Stimulated activated CD4-positive, alpha-beta T cell treated with anti-CD3 and anti-CD28 coated beads, Interleukin-2, amount 100 ng/mL, for 24 hours (primary cell): ENCODE measurements at places on chromosomes 16 and 17.

- DNase-seq: peak; percentile 50
Observed at GRCh38 chr16:30786936-30787612, at the start of gene ZNF629. Gene ZNF629, minus strand, starts transcription at chr16:30787205. Its CDS starts 2,723 bp downstream, at chr16:30784482.

- DNase-seq: no peak
Observed at GRCh38 chr16:82917886-82918595, 291.3 kb downstream of the CDH13 start.

GRCh38 chr17:40355123-40355803, 9.3 kb downstream of the GJD3 start:
- DNase-seq: peak; percentile 88

DNA sequence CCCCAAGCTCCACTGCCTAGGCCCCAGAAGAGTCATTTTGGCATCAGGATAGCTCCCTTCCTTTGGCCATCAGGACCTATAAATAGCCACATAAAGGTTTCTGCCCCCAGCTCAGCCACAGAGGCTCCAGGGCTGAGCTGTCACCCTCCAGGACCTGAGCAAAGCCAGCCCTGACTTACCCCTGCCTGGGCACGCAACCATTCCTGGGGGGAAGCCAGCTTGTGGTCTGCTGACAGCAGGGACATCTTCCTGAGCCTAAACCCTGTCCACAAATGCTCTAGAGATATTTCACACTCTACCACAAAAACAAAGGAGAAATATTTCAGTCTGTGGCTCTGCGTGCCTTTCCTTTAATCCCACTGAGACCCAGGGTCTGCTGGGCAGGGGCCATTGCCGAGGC, 123.7 kb upstream of the CCL2 start:
- DNase-seq: no peak

DNA sequence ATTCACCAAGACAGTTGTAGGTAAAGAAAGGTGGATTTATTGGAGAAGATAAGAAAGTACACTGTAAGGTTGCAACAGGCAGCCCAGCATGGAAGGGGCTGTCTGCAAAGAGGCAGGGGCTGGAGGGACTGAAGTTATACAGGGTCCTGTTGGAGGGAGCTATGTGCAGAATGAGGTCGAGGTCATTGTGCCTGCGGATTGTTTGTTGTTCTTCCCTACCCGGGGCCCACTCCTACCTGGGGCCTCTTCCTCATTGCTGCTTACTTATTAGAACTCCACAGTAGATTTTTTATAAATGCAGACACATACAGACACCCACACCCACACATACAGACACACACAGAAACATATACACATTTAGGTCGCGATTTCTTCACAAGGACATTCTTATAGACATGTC, 466.2 kb downstream of the MAF start:
- no peak for DNase-seq

GRCh38 chr17:51850201-51850600, 308.3 kb downstream of the CA10 start:
- no peak for DNase-seq

- no peak for DNase-seq
Observed at GRCh38 chr17:17416007-17416399, 60.8 kb upstream of the MED9 start.

DNA sequence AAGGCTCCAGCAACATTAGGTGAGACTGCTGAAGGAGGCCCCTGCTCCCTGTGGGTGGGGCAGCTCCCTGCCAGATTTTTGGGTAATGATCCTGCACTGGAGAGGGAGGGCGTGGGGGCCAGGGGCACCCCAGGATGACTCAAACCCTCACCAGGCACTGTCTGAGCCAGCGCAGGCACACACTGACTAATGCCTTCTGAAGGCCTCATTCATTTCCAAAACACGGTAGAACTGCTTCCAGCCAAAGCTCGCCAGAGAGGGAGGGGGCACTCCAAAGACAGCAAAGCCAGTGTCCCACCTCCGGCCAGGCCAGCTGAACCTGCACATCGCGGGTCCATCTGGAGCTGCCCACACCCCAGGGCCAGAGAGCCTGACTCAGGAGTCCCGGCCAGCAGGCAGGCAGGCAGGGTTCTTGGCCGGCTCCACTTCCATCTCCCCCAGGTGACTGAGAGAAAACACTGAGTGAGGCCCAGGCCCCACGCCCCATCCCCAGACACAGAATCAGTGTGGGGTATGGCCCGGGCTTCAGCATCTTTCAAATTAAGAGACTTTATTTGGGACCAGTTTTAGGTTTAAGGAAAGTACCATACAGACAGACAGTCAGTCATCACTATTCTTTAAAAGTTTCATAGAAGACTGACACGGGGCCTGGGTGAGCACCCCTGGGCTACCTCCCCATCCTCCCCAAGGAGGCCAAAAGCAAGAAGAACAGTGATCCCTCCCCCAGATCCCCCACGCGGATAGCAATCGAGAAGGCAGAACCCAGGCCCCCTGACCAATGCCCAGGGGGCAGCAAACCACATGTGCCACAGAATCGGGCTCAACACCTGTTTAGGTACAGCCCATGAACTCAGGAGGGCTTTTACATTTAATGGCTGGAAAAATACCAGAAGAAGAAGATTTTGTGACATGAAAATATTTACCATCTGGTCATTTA, 2.3 kb downstream of the PIEZO1 start:
- peak; percentile 83 for DNase-seq

DNA sequence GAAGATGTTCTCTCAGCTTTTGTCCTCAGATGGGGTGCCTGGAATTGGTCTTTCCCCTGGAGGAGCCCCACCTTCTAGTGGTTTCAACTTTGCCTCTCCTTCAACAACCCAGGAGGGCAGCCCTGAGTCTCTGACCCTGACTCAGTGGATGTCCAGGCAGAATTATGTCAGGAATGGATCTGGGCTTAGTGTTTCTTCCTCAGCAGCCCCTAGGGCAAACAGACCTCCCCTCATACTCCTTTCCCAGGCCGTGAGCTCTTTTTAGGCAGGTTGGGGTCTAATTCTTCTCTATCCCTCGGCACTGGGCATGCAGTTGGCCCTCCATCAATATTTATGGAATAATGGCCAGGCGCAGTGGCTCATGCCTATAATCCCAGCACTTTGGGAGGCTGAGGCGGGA, 20.2 kb upstream of the FMNL1 start:
- no peak for DNase-seq

GRCh38 chr17:51814521-51814920, 344.0 kb downstream of the CA10 start:
- no peak for DNase-seq

- no peak for DNase-seq
Observed at GRCh38 chr17:63171428-63172393, 205.7 kb downstream of the TANC2 start.

GRCh38 chr17:923633-924032, 55.9 kb downstream of the NXN start:
- no peak for DNase-seq

GRCh38 chr17:73249700-73250099, 12.0 kb downstream of the CPSF4L start:
- DNase-seq: no peak

GRCh38 chr17:77811521-77811920, 147.0 kb upstream of the TNRC6C start:
- DNase-seq: no peak
